Fibroblast of the aortic adventitia (primary cell): ENCODE measurements at places on chromosomes 1 and 21. TPM values are rescaled to one million over a fixed set of nuclear protein-coding genes. Genes with fewer than 3 reads are reported as not detected.

Gene LINGO4
- total RNA-seq = not detected in 2 replicates

Gene SYDE2
- total RNA-seq = 5.2 and 6.5 TPM in 2 replicates

Gene ANKRD35
- 3.2 and 3.9 TPM in 2 replicates for total RNA-seq

Gene YRDC
- total RNA-seq = 3.1 and 8.9 TPM in 2 replicates

Gene PAQR6
- 0.63 TPM in 1 of 2 replicates, not detected in the other for total RNA-seq

Gene EXO1
- 1.2 and 37.2 TPM in 2 replicates for total RNA-seq

Gene NBPF6
- total RNA-seq = not detected in 2 replicates

Gene TNNT2
- total RNA-seq = 0.09 TPM in 1 of 2 replicates, not detected in the other

Gene GBP5
- under 0.01 TPM in 1 of 2 replicates, not detected in the other for total RNA-seq

Gene FMOD
- total RNA-seq = 6.6 and 9.1 TPM in 2 replicates

Gene SMPDL3B
- 0.09 TPM in 1 of 2 replicates, not detected in the other for total RNA-seq

Gene FMN2
- 8.1 and 34.5 TPM in 2 replicates for total RNA-seq

Gene ZBED6
- 8.7 and 30.5 TPM in 2 replicates for total RNA-seq

Gene NPHP4
- total RNA-seq = 6.9 and 9.6 TPM in 2 replicates

Gene SH2D5
- 1.6 and 3.2 TPM in 2 replicates for total RNA-seq

Gene GABRD
- total RNA-seq = not detected in 2 replicates

Gene LIPI
- not detected in 2 replicates for total RNA-seq

Gene OR2L3
- total RNA-seq = not detected in 2 replicates

Gene LCA5L
- total RNA-seq = 0.65 and 3.1 TPM in 2 replicates

Gene EDARADD
- total RNA-seq = not detected in 2 replicates

Gene KIAA1614
- 9.7 and 10.6 TPM in 2 replicates for total RNA-seq

Gene CXADR
- 1.6 and 2.0 TPM in 2 replicates for total RNA-seq

Gene AMY2A
- not detected in 2 replicates for total RNA-seq

Gene OR6P1
- not detected in 2 replicates for total RNA-seq

Gene AGMAT
- 0.16 and 1.4 TPM in 2 replicates for total RNA-seq

Gene ESPN
- total RNA-seq = not detected in 2 replicates

Gene FAM177B
- total RNA-seq = not detected in 2 replicates

Gene PDZK1
- total RNA-seq = 0.54 TPM in 1 of 2 replicates, not detected in the other

Gene VHLL
- not detected in 2 replicates for total RNA-seq

Gene SEMA6C
- total RNA-seq = 1.6 and 2.9 TPM in 2 replicates

Gene TMEM52
- total RNA-seq = 0.72 TPM in 1 of 2 replicates, not detected in the other

Gene OR2L8
- total RNA-seq = not detected in 2 replicates

Gene ZFP69B
- total RNA-seq = 6.1 and 8.5 TPM in 2 replicates

Gene BARHL2
- total RNA-seq = not detected in 2 replicates

Gene IL19
- total RNA-seq = 0.41 TPM in 1 of 2 replicates, not detected in the other

Gene GBP3
- 28.6 and 65.3 TPM in 2 replicates for total RNA-seq

Gene SERPINC1
- not detected in 2 replicates for total RNA-seq

Gene GJB5
- total RNA-seq = not detected in 2 replicates

Gene COG2
- total RNA-seq = 15.7 and 22.1 TPM in 2 replicates
